ENCODE measurements at places on chromosomes 12 and 14.

DNA sequence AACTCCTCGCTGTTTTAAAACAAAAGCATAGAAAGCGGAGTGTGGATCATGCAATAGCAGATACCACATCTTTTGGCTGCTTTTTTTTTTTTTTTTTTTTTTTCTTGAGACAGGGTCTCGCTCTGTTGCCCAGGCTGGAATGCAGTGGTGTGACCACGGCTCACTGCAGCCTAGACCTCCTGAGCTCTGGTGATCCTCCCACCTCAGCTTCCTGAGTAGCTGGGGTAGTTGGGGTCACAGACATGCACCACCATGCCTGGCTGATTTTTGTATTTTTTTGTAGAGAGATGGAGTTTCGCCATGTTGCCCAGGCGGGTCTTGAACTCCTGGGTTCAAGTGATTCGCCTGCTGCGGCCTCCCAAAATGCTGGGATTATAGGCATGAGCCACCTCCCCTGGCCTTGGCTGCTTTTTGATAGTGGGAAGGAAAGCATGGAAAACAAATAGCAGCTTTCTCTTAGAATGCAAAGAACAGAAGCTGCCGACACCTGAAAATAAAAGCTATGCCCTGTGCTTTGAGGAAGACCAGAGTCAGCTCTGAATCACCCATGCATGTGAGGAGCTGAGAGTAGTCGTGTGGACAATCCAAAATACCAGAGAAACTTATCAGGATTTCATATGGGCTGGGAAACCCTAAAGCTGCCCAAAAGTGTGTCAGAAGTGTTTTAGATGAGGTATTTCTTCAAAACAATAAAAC, 3.6 kb upstream of the ELK3 start:
- DNase-seq: no peak

- DNase-seq: no peak
These were observed 55.0 kb downstream of the AP5M1 start for GRCh38 chr14:57323721-57324120.

GRCh38 chr12:88538250-88538649, 42.0 kb downstream of the KITLG start:
- DNase-seq: no peak

DNA sequence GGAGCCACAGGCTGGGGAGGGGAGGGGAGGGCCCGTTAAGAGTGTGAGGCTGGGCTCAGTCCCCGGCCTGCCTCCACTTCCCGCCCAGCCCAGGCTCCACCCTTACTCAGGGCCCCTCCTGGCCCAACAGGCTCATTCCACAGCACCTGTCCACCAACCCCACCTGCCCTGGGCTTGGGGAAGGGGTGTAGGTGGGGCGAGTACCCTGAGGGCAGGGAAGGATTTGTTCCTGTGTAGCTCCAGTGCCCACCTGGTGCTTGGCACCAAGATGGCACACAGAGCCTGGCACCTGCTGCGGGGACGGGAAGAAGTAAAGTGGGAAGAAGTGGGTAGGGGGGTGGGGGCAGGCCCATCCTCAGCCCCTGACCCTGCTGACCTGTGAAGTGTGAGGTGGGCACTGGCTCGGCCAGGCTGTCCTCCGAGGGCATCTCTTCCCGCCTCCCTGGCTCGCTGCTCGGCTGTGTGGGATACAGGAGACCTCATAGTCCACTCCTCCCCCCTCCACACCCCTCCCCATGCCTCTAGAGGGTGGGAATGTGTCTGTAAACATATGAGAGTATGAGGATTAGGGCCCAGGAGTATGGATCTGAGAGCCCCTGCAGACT, 35.1 kb downstream of the NCKAP5L start:
- DNase-seq: no peak

DNA sequence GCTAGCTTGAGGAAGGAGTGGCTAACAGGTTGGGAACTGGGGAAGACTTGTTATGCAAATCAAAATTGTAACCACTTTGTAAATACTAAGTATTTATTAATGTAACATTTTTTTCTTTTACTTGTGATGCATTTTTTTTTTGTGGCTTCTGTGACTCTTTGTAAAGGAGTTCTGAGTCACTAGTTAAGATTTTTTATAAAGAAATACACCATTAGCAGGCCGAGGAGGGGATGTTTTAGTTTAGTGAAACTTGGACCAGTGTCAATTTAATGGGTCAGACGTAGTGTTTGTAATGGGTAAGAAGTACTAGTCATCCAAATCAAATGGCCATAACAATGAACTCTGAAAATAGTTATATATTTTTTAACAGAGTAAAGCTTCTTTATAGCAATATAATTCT, 43.1 kb downstream of the AKAP6 start:
- DNase-seq: no peak

GRCh38 chr14:105167303-105168092, 1.1 kb downstream of the JAG2 start:
- no peak for DNase-seq

DNA sequence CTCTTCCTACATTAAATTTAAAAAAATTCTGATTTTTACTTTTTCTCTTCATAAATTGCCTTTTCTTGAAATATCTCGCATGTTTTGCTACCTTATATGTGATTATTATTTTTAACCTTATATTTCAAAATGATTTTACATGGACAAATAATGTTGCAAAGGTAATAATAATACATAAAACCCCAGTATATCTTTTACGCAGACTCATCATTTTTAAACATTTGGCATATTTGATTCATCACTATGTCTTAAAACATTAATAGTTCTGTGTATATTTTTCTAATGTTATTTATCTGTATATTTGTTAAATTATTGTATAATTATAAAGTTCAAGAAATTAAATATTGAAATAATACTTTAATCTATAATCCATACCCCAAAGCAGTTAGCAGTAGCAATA, 350.8 kb downstream of the RPL10L start:
- no peak for DNase-seq

DNA sequence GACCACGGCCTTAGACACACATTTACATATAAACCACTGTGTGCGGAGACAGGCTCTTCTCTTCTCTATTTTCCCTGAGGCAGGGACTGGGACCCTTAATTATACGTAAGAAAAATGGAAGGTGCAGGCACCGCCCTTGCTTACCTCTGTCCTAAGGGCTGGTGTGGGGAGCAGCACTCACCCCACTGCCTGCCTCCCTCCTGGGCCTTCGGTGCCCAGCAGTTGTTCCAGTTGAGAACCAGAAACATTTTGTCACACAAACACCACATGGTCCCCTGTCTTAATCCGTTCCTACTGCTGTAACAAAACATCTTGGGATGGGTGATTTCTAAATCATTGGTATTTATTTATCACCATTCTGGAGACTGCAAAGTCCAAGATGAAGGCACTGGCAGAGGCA, 192.7 kb upstream of the DIO3 start:
- no peak for DNase-seq

DNA sequence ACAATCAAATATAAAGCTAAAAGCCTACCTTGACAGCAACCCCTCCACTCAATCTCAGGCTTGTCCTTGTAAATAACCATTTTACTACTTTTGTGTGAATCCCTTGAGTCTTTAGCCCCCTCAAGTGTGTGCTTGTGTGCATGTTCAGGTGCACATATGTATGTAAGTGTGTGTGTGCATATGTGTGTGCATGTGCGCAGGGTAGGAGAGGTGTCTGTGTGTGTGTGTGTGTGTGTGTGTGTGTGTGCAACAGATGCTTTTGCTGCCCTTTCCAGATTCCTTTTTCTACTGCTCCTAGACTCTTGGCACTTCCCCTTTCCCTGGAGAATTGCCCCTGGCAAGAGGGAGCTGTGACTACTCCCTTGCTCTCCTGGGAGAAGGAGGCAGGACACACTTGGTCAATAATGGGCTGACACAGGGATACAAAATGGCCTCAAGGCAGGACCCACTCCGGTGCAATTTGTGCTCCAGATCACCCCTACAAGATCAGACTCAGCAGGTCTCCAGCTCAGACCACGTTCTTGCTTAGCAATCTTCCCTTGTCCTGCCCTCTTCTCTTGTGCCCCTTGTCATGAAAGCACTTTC, 73.4 kb downstream of the IFNG start:
- DNase-seq: no peak

GRCh38 chr14:96050482-96050881, 11.3 kb downstream of the C14orf132 start:
- DNase-seq: no peak

- DNase-seq: no peak
These were observed 81.6 kb downstream of the SPRING1 start for GRCh38 chr12:116656306-116656705.

DNA sequence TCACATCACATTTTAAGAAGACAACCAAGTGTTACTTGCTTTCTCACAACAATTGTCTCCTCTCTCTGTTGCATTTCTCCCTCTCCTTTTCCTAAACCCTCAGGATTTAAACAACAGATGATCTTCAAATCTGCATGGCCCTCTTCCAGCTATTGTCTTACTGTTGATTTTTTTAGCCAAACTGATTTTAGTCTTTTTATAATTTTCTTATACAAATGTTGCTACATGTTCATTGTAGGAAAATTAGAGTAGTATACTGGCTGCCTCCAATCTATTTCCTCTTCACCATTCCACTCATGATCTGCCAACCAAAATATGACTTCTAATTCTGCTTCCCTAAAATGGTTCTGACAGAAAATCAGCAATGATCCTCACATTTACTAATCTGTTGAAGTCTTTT, 1.4 kb upstream of the KERA start:
- no peak for DNase-seq

GRCh38 chr12:62659453-62660295, 193.0 kb downstream of the MON2 start:
- no peak for DNase-seq

DNA sequence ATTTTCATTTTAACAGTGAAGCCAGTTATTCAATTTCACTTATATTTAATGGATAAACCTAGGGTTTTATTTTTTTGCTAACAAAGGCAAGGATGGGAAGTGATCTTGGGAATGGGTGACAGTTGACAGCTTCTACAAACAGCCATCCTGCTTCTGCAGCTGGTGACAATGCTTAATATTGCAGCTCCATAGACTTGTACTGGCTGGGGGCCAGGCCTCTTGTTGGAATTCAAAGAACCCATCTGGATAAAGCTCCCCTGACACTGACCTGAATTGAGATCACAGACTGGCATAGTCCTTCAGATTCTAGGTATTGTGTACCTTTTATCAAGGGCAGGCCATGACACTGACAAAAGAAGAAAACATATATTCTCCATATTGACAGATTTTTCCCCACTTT, 664.6 kb upstream of the FOXG1 start:
- no peak for DNase-seq

DNA sequence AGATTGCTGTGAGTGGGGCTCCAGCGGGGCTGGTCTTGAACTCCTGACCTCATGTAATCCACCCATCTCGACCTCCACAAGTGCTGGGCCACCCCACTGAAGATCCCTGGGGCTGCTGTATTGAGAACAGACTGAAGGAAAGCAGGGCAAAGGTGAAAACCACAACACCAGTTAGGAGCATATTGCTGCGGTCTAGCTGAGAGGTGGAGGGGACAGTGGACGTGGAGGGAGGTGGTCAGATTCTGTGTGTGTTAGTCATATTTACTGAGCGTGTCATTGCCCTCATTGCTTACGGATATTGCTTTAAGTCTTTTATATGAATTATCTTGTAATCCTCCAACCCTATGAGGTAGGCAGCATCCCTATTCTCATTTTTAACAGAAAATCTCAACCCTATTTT, 69.0 kb upstream of the OVCH1 start:
- no peak for DNase-seq

DNA sequence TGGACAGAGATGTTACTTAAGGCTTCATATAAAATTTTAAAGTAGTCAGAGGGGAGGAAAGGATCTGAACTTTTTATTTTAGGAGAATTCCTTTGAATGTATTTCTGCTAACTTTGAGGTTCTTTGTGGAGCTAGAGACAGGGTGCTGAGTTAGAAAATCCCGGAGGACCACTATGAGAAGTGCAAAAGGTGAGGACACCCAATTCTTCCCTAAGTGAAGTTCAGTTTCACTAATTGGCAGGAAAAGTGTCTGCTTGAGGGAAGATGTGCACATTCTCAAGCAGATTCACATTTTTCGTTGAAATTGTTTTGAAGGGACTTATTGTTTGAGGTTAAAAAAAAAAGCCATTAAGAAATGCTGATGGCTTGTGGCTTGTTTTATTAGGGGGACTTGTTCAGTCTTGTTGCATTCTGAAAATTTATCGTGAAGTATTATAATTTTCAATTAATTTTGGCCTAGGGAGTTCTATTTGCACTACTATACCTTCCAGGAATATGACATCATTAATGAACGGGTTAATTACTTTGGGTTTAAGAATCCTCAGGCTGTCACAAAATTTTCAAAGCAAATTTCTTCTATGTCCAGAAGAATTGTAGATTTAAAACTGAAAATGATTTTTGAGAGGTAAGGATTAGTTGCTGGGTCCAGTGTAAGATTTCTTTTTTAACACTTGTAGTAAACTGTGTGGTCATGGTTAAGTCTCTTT, 1.8 kb downstream of the PCNX1 start:
- no peak for DNase-seq

DNA sequence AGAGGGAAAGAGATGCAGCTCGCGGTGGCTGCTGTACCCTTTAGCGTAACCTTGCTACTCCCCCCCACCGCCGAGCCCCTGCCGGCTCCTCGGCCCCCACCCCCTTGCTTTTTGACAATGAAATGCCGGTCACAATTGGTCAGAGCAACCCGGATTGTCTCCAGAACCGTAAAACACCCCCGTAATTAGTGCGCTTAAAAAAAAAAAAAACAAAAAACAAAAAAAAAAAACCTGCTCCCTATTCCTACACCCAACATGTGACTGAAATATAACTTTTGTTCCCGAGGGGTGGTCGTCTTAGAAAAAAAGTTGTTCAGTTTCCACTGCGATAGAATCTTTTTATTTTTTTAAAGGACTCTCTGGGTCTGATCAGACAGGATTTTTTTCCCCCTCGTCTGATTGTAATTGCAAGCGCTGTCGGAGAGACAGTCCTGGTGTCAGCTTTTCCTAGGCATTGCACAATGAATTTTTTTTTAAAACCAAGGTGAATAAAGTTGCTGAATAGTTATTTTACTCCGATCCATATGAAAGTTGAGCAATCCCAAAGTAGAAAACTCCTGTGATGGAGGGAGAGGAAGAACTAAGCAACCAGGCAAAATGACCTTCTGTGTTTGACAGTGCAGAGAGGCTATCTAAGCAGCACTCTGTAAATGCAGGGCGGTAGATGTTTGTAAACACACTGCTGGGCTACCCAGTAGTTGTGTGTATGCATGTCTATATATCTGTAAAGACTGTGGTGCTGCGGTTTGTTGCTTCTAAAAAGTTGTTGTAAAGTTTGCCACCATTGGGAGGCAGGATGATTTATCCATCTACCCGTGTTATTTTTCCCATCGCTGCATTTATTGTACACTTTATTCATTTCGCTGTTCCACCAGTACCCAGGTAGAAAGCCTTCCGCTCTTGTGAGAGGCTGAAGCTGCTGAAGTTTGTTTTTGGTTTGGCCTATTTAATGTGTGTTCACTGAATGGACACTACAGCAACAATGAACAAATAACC, 1.1 kb downstream of the ETV6 start:
- peak; percentile 28 for DNase-seq

GRCh38 chr12:26037615-26038220, 79.2 kb downstream of the RASSF8 start:
- DNase-seq: no peak

- DNase-seq: no peak
These were observed 5.4 kb downstream of the KCNH5 start for GRCh38 chr14:63039866-63040265.

- no peak for DNase-seq
These were observed 211.5 kb downstream of the SLC15A4 start for GRCh38 chr12:128612150-128612850.
